Activated CD4-positive, alpha-beta T cell treated with anti-CD3 and anti-CD28 coated beads, Interleukin-2, amount 50 U/mL, for 48 hours (primary cell): ENCODE measurements at places on chromosomes 1 and 21.

GRCh38 chr1:198295225-198295624 is 138.4 kb downstream of the NEK7 start:
- DNase-seq: no peak

DNA sequence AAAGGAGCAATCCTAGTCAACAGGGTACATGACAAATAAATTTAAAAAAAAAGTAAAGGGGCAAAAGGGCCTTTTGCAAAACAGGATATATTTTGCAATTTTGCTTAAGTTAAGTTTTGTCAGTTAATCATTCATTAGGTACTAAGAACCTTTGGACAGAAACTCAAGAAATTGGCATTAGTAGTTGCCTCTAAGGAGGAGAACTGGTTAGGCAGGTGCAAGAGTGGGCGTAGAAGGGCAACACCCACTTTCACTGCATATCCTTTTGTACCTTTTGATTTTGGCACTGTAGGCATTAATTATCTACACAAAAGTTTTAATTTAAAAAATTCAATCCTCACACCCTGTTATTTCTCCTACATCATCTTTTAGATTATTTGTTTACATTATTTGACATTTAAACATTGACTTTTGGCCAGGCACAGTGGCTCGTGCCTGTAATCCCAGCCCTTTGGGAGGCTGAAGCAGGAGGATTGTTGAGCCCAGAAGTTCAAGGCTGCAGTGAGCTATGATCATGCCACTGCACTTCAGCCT is 4.3 kb downstream of the DDAH1 start:
- no peak for DNase-seq

DNA sequence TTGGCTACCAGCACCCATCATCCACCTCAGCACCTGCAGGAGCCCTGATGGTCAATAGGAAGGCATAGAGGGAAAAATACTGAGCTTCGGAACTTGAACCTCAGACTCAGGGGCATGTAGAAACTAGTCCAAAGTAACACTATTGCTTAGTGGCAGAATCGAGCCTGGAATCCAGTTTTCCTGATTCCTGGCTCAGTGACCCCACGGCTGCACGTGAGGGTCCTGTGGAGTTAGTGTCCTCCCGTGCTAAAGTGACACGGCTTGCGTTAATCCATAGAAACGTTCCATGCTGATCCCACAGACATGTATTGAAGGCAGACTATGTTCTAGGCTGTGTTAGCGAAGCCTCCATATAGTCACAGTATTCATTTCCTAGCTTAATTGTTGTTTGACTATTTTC is 747.0 kb upstream of the TPTE start:
- no peak for DNase-seq

DNA sequence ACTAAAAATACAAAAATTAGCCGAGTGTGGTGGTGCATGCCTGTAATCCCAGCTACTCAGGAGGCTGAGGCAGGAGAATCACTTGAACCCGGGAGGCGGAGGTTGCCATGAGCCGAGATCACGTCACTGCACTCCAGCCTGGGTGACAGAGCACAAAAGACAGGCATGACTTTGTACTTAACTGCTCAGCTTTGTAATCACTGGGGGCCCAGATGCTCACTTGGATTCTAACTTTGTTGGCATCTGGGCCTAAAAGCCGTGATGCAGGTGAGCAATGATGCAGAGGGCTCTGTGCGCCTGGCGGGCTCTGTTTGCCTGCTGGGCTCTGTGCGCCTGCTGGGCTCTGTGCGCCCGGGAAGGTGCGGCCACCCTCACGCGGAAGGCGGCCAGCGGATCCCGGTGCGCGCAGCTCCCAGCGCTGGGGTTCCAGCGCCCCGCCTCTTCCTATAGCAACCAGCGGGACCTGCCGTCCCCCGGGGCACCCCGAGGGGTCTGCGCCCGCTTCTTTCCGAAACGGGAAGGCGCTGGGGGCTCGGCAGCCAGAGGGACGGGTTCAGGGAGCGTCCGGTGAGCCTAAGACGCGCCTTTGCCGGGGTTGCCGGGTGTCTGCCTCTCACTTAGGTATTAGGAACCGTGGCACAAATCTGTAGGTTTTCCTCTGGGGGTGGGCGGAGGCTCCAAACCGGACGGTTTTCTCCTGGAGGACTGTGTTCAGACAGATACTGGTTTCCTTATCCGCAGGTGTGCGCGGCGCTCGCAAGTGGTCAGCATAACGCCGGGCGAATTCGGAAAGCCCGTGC is 31.7 kb downstream of the PRMT2 start:
- peak; percentile 40 for DNase-seq

DNA sequence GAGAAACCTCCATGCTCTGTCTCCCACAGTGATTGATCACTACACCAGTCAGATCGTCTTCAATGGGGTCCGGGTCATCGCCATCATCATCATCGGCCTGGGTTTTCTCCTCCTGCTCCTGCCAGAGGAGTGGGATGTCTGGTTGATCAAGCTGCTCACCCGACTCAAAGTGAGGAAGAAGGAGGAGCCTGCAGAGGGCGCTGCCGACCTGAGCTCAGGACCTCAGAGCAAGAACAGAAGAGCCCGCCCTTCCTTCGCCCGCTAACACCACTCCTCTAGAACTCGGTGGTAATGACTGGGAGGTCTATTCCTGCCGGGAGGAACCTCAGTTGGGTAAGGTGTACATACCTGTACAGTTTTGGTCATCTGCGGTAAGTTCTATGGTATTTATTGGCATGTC is 50.3 kb upstream of the COA6 start:
- peak; percentile 67 for DNase-seq

- DNase-seq: no peak
These were observed 167.4 kb upstream of the COL11A1 start for GRCh38 chr1:103275725-103276124.

- DNase-seq: no peak
These were observed 3.3 kb upstream of the ZBTB18 start for GRCh38 chr1:244047621-244048255.

DNA sequence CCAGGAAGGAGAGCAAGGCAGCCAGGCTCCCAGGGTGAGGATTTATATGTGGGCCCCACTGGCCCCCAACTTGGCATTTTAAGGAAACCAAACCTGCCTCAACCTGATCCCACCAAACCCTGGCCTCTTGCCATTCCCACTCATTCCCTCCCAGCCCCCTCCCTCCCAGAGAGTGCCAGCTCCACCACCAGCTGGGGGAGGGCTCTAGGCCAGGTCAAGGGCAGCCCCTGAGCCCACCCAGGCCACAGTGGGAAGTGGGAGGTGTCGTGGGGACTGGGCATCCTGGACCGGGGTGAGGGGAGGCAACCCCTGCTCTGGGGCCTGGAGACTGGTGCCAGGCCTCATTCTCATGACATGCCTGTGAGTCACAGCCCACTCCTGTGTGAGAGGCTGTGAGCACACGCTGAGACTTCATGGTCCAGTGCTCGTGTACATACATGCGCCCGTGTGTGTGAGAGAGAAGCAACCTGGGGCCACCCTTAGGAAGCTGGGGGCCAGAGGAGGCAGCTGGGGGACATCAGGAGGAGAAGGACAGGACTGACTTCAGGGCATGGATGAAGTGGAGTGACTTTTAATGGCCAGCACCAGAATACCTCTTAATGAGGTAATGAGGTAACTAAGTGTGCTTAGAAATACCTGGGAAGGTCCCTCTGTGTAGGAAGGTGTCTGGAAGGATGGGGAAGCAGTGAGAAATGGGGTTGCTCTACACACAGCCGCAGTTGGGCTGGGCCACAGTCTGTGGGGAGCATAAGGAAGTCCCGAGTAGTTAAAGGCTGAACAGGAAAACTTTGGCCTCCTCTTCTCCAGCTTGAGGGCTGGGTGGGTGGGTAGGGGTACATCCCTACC is at the start of gene S100A2:
Gene S100A2 (minus strand): TSS at position 316 of the 846 bp plus-strand sequence. CDS start 1,967 bp downstream, outside the sequence.
- DNase-seq: peak; percentile 66

GRCh38 chr21:41187537-41188025 is 19.6 kb downstream of the BACE2 start:
- no peak for DNase-seq

GRCh38 chr1:112388436-112388835 is 7.6 kb upstream of the CTTNBP2NL start:
- no peak for DNase-seq

- no peak for DNase-seq
These were observed 138.2 kb downstream of the PCBP3 start for GRCh38 chr21:45781741-45782140.

GRCh38 chr1:234302354-234302962 is 70.8 kb upstream of the COA6 start:
- DNase-seq: no peak

GRCh38 chr1:236514703-236515442 is 8.9 kb upstream of the LGALS8 start:
- DNase-seq: no peak

GRCh38 chr1:192958871-192959270 is 100.3 kb downstream of the UCHL5 start:
- no peak for DNase-seq

GRCh38 chr1:47711184-47711847 is 273.5 kb downstream of the FOXD2 start:
- no peak for DNase-seq

DNA sequence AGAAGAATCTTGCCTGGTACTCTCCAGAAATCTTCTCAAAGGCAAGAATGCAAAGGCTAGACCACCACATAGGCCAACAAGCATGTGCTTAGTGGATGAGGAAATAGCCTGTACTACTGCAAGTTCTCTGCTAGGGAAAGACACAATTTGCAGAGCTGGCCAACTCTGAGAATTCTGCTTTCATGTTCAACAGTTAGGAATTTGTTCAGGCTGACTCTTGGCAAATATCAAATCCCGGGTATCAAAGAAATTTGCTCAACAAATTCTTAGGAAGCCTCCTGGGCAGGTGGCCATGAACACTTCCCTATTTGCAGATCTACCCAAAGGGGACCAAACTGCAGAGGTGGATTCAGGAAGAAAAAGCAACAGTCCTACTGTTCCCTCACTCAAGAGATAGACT is 15.0 kb upstream of the H3-3A start:
- DNase-seq: no peak

GRCh38 chr1:179021873-179022272 is 3.8 kb upstream of the FAM20B start:
- DNase-seq: no peak

GRCh38 chr1:3663999-3664699 is 11.8 kb downstream of the TP73 start:
- no peak for DNase-seq

DNA sequence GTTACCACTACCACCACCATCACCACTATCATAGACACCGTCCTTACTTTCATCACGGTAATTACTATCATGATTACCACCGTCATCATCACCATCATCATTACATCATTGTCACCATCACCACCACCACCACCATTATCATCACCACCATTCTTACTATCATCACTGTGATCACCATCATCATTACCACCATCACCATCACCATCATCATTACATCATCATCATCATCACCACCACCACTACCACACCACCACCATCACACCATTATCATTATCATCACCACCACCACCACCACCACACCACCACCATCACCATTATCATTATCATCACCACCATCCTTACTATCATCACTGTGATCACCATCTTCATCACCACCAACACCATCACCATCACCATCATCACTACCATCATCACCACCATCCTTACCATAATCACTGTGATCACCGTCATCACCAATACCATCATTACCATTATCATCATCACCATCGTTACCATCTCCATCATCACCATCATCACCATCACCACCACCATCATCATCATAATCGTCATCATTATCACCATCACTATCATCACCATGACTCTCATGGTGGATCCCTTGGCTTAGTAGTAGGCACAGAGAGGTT is 244.4 kb upstream of the C1orf174 start:
- DNase-seq: no peak

- DNase-seq: no peak
These were observed 441.0 kb downstream of the PTPRU start for GRCh38 chr1:29677028-29678024.

- peak; percentile 76 for DNase-seq
These were observed 23.9 kb downstream of the GPR161 start for GRCh38 chr1:168112673-168113305.

GRCh38 chr1:111145542-111145941 is 5.5 kb downstream of the CEPT1 start:
- DNase-seq: no peak

- DNase-seq: no peak
These were observed 29.7 kb downstream of the SERTAD4 start for GRCh38 chr1:210262167-210262896.

DNA sequence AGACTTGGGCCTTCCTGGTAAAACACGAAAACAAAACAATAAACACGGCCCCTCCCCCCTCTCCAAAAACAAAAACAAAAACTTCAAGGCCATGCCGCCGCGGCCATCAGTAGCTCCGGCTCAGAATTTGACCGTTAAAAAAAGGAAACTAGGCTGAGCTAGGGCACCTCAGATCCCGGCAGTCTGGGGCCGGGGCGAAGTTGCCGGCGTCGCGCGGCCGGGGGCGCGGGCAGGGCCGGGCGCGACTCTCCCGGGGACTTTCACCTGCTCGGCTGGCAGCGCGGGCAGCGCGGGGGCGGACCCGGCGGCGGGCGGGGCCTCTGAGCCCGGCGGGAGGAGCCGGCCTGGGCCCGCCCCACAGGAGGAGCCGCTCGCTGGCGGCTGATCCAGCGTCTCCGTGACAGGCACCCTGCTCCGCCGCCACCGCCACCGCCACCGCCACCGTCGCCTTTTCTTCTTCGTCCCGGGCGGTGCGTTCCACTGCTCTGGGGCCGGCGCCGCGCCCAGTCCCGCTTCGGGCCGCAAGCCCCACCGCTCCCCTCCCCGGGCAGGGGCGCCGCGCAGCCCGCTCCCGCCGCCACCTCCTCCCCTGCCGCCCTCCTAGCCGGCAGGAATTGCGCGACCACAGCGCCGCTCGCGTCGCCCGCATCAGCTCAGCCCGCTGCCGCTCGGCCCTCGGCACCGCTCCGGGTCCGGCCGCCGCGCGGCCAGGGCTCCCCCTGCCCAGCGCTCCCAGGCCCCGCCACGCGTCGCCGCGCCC is at the start of gene NOS1AP:
Gene NOS1AP (plus strand): TSS at position 358 of the 760 bp plus-strand sequence. CDS start 487 bp downstream, outside the sequence.
- DNase-seq: peak; percentile 79

GRCh38 chr21:16851054-16851453 is 661.8 kb upstream of the CXADR start:
- no peak for DNase-seq

DNA sequence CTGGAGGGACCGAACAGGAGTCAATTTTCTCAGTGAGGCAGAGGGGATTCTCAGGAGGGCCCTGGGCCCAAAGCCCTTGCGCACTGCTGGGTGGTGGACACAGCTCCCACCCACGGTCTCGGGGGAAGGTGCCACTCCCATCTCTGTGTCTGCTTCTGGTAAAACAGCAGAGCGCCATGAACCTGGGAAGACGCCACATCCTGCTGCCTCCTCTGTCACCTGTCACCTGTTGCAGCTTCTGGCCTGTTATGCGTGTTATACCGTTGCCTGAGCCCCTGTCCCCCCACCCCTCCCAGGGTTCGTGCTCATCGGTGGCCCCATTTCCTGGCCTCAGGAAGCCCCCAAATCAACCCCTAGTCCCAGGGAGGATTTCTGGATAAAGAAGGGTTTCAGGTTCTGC is 125.8 kb upstream of the AJAP1 start:
- no peak for DNase-seq

- DNase-seq: no peak
These were observed 202.9 kb downstream of the MATN1 start for GRCh38 chr1:30520476-30520875.

- DNase-seq: no peak
These were observed 153.8 kb upstream of the FGGY start for GRCh38 chr1:59143133-59143487.

DNA sequence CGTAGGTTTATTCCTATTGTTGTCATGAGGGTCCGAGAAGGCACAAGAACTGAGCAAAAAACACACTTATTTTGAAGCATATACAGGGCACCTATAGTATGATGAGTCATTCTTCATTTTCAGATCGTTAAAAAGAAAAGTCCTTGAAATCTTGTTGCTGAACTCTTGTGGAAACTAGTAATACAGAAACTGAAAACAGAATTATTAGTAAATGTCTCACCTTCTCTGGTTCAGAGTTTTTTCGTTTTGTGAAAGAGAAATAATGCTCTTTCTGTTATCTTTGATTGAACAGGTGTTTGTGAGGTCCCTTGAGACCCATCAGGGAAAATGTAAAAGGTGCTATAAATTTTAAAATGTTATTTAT is 102.0 kb upstream of the COA6 start:
- DNase-seq: no peak
